ENCODE measurements at places on chromosomes 2 and 18.

GRCh38 chr18:13617826-13618515 is 108.4 kb downstream of the FAM210A start:
- DNase-seq = no peak

DNA sequence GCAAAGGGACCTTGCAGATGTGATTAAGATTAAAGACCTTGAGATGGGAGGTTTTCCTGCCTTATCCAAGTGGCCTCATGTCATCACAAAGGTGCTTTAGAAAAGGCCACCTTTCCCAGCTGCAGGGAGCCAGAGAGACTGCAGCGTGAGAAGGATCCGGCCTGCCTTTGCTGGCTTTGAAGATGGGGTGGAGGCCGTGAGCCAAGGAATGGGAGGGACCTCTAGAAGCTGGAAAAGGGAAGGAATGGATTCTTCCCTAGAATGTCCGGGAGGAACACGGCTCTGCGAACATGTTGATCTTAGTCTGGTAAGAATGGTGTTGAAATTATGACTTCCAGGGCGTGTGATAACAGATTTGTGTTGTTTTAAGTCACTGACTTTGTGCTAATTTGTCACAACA is 39.9 kb upstream of the CREG2 start:
- no peak for DNase-seq

GRCh38 chr2:39679805-39680204 is 14.1 kb downstream of the TMEM178A start:
- DNase-seq = no peak

DNA sequence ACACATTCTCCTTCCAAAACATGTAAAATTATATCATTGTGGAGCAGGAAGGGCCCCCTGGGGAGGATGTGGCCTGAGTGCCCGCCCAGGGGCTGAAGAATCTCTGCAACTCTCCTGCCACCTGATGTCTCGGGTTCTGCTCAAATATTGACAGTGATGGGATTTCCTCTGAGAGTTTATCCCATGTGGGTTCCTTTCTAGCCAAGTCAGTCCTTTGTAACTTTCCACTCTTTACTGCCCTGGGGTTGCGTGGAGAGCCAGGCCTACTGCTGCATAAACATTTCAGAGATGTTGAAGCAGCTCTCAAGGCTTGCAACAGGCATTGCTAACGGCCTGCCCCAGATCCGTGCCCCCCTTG is 4.0 kb upstream of the RAB17 start:
- DNase-seq = peak; percentile 30

- no peak for DNase-seq
These were observed 74.0 kb downstream of the FRZB start for GRCh38 chr2:182792441-182792840.
